NCI-H1092 (cell line): ENCODE measurements at places on chromosomes 3 and 15.

GRCh38 chr3:194682694-194683310 lies 2.9 kb upstream of the FAM43A start:
- DNase-seq = peak; percentile 48

GRCh38 chr15:81322676-81323253 lies 1.2 kb downstream of the STARD5 start:
- DNase-seq = no peak

DNA sequence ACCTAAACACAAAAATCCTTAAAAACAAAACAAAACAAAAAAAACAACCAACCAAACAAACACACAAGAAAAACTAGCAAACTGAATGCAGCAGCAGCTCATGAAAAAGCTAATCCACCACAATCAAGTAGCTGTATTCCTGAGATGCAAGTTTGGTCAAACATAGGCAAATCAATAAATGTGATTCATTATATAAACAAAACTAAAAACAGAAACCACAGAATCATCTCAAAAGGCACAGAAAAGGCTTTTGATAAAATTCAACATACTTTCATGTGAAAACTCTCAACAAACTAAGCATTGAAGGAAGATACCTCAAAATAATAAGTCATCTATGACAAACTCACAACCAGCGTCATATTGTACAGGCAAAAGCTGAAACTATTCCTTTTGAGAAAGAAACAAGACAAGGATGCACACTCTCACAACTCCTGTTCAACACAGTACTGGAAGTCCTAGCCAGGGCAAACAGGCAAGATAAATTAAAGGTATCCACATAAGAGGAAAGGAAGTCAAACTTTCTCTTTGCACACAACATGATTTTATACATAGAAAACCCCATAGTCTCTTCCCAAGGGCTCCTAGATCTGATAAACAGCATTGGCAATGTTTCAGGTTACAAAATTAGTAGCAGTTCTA lies 495.1 kb upstream of the SGO1 start:
- no peak for DNase-seq

GRCh38 chr15:76577879-76578512 lies 241.4 kb downstream of the ISL2 start:
- DNase-seq = no peak

GRCh38 chr15:46576646-46577395 lies 942.0 kb downstream of the SQOR start:
- no peak for DNase-seq

- no peak for DNase-seq
These were observed at the start of gene ROBO1 for GRCh38 chr3:79767905-79768267. ROBO1 (minus strand) TSS chr3:79767998.

GRCh38 chr3:152834776-152835600 lies at the start of gene P2RY1:
P2RY1 (plus strand) TSS chr3:152835131; CDS start chr3:152835783, 652 bp downstream.
- no peak for DNase-seq

- DNase-seq = no peak
These were observed 16.4 kb downstream of the SRPRB start for GRCh38 chr3:133821767-133822638.

- no peak for DNase-seq
These were observed 56.5 kb upstream of the FXR1 start for GRCh38 chr3:180855956-180856355.

DNA sequence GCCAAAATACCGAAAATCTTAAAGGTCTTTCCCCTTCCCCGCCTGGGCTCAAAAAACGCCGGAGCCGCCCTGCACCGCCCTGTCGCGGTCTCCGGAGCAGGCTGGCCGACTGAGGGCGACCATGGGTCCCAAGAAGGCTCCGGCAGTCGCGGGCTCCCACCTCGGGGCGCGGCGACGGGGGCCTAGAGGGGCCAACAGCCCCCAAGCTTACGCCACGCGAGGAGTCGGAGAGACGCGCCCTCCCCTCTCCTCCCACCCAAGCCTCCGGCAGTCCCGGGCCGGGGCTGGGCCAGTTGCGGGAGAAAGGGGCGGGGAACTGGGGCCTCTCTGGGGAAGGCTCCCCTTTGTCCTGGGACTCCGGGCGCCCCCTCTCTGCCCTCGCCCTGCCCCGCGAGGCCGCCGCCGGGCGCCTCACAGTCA lies 69.2 kb downstream of the GOLGA8B start:
- no peak for DNase-seq

DNA sequence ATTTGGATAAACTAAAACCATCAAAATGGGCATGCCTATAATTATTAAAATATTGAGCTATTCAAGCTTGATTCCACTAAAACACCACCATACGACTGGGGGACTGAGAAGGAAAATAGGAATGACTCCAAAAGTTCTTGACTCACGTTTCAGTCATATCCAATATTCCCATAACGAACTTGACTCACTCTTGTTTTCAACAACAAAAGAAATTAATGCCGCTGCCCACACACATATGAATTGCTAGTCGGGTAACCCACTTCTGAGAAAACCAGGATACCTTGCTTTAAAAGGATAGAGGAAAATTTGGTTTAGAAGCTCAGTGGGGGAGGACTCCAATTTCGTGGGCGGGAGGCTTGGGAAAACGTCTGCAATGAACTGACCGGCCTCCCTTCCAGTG lies 5.2 kb downstream of the HTR3C start:
- DNase-seq = no peak
